ENCODE measurements at places on chromosomes 12 and 14.
A peak's percentile ranks its signal among the peaks of the same experiment; 100 is the strongest.

DNA sequence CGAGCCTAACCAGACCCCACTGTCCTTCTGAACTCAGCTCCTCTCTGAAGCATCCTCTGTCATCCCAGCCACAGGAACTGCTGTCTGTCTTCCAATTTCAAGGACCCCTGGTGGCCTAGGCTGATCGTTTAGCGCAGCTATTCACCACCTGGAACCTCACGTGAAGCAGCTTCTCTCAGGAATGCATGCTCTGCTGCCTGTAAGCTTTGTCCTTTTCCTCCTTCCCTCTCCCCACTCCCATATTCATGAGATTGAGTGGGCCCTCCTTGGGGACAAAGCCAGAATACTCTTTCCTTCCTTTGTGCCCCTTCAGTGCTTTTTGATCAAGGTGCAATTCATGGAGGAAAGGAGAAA, 17.2 kb downstream of the DPF3 start:
- no peak for DNase-seq

DNA sequence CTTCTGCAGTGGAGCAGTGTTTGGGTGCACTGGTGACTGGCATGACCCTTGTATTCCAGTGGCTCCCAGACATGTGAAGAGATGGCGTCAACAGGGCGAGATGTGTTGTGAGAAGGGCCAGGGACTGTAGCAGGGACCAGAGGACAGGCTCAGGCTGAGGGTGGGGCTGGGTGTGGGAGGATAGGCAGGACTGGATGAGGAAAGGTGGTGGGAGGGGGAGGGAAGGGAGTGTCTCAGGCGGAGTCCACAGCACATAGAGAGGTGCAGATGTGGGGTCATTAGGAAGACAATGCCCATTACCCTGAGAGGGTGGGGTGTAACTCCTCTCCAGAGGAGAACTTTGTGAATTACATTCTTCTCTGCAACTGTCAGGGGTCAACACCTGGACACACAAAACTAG, 78.5 kb downstream of the DICER1 start:
- no peak for DNase-seq

DNA sequence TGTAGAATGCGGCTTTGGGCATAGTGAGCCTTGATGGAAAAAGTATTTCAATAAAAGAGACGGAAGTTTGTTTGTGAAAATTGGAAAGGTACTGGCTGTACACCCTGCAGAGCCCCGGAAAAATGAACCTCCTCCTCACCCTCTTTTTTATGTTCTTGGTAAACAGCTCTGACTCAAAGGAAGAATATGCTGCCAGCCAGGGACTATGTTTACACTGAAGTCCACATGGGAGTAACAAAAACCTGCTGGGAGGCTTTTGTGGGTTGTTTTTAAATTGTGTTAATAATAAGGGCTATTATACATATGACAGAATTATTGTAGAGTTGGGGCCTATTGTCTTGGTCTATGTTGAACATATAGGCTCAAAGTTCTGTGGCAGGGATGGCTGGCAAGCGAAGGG, 70.7 kb downstream of the TTC8 start:
- no peak for DNase-seq

- DNase-seq, result peak; percentile 8
Measured at GRCh38 chr14:49879646-49880204, 13.2 kb upstream of the ARF6 start.
